ENCODE measurements at places on chromosomes 16 and 17. TPM values are rescaled to one million over a fixed set of nuclear protein-coding genes. Genes with fewer than 3 reads are reported as not detected.
A peak's percentile ranks its signal among the peaks of the same experiment; 100 is the strongest.

- H3K4me3 ChIP-seq = no peak overlapping the region
- no peaks in the 10 kb centered on the region for H3K36me3 ChIP-seq
- no peaks in the 10 kb centered on the region for H3K4me1 ChIP-seq
Observed at GRCh38 chr16:65394281-65394680, 272.4 kb upstream of the CDH11 start.

DNA sequence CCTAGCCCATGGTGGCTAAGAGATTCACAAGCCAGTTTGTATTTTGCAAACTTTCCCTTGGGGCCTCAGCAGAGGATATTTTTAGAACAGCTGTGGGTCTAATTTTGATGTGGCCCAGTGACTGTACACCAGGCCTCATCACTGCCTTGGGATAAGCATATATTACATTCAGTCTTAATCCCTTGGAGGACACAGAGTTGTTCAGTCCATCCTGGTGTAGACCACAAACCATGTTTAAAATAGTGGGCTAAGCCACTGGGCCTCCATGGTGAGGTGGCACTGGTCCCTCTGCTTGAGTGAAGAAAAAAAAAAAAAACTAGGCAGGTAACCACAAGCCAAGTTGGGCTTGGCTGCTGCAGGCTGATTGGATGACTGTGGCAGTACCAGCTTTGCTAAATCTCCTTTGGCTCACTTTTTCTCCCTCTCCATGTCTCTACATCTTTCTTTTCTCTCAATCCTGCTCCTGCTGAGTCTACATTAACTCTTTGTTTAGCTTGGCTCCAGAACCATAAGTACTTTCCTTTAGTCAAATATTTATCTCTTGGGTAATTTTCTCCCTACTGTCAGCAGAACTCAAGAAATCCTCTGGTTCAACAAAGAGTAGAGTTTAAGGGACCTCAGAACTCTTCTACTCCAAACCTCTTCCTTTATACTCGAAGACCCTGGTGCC, 120.0 kb upstream of the TBX2 start:
- no peaks in the 10 kb centered on the region for H3K4me1 ChIP-seq
- DNase-seq = peak; percentile 27
- peak overlapping the region; percentile 1 for H3K27ac ChIP-seq
- H3K36me3 ChIP-seq = no peaks in the 10 kb centered on the region
- H3K4me3 ChIP-seq = no peak overlapping the region

GRCh38 chr17:42266918-42267766, 9.0 kb downstream of the STAT5B start:
- no peaks in the 10 kb centered on the region for H3K36me3 ChIP-seq
- H3K27me3 ChIP-seq = no peaks in the 10 kb centered on the region
- H3K27ac ChIP-seq = no peak overlapping the region
- H3K4me1 ChIP-seq = peaks cover 18% of the 10 kb centered on the region

GRCh38 chr17:8946476-8946875, 19.0 kb downstream of the PIK3R5 start:
- no peaks in the 10 kb centered on the region for H3K4me1 ChIP-seq
- no peaks in the 10 kb centered on the region for H3K36me3 ChIP-seq
- H3K27ac ChIP-seq = no peak overlapping the region
- no peaks in the 10 kb centered on the region for H3K27me3 ChIP-seq

DNA sequence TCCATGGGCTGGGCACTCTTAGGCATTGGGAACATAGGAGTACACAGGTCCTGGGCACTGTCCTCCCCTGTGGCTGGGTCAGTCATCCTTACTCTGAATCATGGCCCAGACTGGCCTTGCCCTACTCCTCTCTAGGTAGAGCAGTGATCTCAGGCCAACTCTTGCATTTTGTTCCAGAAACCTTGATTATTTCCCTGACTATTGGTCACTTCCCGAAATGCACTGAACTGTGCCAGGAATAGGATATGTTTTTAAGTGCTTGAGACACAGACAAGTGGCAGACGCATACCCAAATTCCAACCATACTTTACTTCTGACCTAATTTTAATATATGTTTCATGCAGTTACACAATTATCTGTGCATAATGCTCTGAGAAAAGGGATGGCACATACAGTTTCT, 10.3 kb downstream of the KRABD2 start:
- H3K27me3 ChIP-seq = no peaks in the 10 kb centered on the region
- no peaks in the 10 kb centered on the region for H3K36me3 ChIP-seq
- peak overlapping the region; percentile 77 for H3K27ac ChIP-seq
- H3K4me3 ChIP-seq = no peak overlapping the region
- no peak for DNase-seq

GRCh38 chr17:78013683-78014467, 55.4 kb downstream of the TNRC6C start:
- H3K36me3 ChIP-seq = no peaks in the 10 kb centered on the region
- no peak for DNase-seq
- H3K27me3 ChIP-seq = no peaks in the 10 kb centered on the region
- H3K4me1 ChIP-seq = peaks cover 10% of the 10 kb centered on the region

Gene DLX4
- total RNA-seq = not detected
